ENCODE measurements at places on chromosomes 12 and 14. TPM values are rescaled to one million over a fixed set of nuclear protein-coding genes. Genes with fewer than 3 reads are reported as not detected.

RNU6-7 gene
- not detected for total RNA-seq

KLRC1 gene
- not detected for total RNA-seq

PARPBP gene
- total RNA-seq, result 7.1 TPM

ACSM4 gene
- total RNA-seq, result not detected

GRCh38 chr12:57735952-57736740 lies 2.4 kb downstream of the AGAP2 start:
- peaks cover 35% of the 10 kb centered on the region for H3K36me3 ChIP-seq
- peak overlapping the region; percentile 11 for H3K4me3 ChIP-seq
- peaks cover 80% of the 10 kb centered on the region for H3K27me3 ChIP-seq
- H3K4me1 ChIP-seq, result peaks cover 47% of the 10 kb centered on the region
- no peak overlapping the region for H3K27ac ChIP-seq
- no peak for DNase-seq

DNA sequence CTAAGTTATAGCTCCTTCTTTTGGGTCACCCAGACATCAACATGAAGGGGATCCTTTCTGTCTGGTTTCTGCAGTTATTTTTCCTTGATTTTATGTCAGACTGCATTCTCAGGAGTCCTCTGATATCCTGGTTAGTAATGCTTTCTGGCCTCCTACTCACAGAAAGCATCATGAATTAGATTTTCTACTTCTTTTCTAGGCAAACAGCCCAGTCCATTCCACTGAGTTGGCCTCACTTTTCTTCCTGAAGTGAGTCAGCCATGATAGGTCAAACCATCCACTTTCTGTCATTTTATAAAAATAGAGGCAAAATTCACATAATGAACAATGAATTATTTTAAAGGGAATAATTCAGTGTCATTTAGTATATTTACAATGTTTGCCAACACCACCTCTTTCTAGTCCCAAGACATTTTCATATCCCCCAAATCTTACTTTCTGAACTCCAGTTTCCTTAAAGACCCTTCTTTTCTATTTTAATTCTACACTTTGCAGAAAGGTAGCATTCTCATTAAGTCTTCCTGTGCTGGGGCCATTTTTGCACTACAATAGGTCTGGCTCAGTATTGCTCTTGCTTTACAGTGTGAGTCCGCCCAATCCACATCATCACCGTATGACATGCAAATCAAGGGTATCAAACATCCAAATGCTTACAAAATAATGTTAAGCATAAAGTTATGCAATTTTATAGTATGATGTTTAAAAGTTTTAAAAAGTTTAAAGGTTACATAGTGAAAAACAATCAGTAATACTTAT lies 95.1 kb downstream of the UNC79 start:
- no peak overlapping the region for H3K27ac ChIP-seq
- H3K4me3 ChIP-seq, result no peak overlapping the region
- no peak for DNase-seq
- no peaks in the 10 kb centered on the region for H3K36me3 ChIP-seq

DNA sequence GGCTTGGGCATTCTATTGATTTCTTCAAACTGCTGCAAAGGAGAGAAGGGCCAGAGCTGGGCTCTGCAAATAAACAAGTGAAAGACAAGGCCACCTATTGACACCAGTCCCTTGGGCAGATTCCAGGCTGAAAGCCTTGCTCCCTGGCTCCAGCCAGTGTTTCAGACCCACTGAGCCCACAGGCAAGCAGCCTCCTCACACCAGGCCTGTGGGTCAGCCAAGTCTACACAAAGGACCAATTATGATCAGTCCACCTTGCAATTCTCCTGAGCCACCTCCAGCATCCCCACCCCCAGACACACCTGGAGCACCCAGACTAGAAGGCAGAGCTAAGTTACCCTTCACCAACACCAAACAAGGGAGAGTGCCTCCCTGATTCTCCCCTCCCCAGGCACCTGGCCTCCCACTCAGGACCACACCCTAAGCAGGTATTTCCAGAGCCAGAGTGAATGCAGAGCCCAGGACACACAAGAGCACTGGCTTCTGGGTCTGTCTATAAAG lies 13.8 kb downstream of the ACTN1 start:
- H3K4me1 ChIP-seq, result peaks cover 47% of the 10 kb centered on the region
- no peak for DNase-seq
- no peaks in the 10 kb centered on the region for H3K27me3 ChIP-seq
- no peak overlapping the region for H3K27ac ChIP-seq

DNA sequence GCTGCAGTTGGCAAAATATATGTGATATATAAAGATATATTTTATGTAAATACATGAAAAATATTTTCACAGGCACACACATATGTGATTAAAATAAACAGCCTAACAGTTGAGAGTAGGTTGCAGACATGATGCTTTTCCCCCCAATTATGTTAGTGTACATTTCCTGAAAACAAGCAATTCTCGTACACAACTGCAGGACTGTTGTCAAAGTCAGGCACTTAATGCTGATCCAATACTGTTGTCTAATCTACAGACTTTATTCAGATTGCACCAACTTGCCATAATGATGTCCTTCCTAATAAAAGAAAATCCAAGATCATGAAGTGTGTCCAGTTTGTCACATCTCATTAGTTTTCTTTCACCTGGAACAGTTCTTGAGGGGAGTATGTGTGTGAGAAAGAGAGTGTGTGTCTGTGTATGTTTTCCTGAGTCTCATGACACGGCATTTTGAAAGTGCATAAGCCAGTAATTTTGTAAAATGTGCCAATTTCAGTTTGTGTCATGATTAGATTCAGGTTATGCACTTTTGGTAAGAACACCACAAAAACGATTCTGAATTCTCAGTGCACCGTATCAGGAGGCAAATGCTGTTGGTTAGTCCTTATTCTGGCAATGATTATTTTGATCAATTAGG lies 16.5 kb upstream of the SEL1L start:
- H3K4me1 ChIP-seq, result no peaks in the 10 kb centered on the region
- H3K36me3 ChIP-seq, result no peaks in the 10 kb centered on the region
- no peaks in the 10 kb centered on the region for H3K27me3 ChIP-seq
- H3K27ac ChIP-seq, result no peak overlapping the region
- H3K4me3 ChIP-seq, result no peak overlapping the region
- DNase-seq, result no peak

GRCh38 chr12:104535369-104535768 lies 78.6 kb downstream of the CHST11 start:
- DNase-seq, result no peak
- H3K27ac ChIP-seq, result no peak overlapping the region
- no peaks in the 10 kb centered on the region for H3K4me1 ChIP-seq
- H3K36me3 ChIP-seq, result no peaks in the 10 kb centered on the region

DNA sequence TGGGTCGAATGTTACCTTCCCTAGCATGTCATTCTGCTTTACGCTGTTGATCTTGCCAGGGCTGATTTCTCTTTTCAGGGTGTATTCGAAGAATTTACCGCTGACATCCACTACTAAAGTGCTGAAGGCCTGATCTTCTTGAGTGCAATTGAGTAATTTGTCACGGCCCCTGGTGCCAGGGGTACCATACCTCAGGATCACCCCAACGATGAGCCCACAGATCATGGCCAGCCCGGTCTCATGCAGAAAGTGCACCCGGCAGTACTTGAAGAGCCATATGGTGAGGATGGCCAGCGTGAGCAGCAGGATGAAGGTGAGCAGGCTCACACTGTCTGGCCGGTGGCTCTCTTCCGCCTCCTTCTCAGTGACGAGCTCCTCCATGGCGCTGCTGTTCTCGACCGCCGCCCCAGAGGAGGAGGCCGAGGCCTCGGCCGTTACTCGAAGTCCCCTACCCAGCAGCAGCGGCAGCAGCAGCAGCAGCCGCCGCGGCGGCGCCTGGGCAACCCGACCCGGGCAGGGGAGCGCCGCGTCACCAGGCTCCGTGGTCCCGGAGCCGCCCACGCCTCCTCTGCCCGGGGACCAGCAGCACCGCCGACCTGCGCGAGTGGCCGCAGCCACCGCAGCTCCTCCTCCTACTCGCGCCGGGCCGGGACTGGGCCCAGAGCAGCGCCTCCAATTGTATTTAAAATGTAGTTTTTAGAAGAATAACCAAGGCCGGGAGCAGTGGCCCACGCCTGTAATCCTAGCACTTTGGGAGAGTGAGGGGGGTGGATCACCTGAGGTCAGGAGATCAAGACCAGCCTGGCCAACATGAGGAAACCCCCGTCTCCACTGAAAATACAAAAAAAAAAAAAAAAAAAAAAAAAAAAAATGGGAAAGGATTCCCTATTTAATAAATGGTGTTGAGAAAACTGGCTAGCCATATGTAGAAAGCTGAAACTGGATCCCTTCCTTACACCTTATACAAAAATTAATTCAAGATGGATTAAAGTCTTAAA lies 58.5 kb upstream of the TMPO start:
- H3K4me3 ChIP-seq, result peak overlapping the region; percentile 26
- H3K27ac ChIP-seq, result peak overlapping the region; percentile 36
- H3K36me3 ChIP-seq, result no peaks in the 10 kb centered on the region
- DNase-seq, result no peak
- H3K4me1 ChIP-seq, result peaks cover 3% of the 10 kb centered on the region

DNA sequence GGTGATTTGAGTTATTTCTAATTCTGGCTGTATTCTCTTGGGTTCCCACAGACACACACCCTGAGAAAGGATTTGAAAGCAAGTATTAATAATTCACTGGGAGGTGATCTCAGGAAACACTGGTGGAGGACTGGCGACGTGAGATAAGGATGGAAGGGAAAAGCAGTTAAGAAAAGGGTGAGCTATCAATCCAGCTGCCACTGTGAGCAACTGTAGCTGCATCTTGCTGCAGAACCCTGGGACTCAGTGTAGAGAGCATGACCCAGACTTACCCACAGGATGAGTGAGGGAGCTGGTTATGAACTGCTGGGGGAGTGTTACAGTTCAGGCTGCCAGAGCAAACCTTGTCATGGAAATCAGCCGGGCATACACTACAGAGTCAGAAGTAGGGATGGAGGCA lies 71.9 kb downstream of the RESF1 start:
- DNase-seq, result no peak
- H3K27ac ChIP-seq, result no peak overlapping the region
- H3K36me3 ChIP-seq, result no peaks in the 10 kb centered on the region

- H3K27ac ChIP-seq, result no peak overlapping the region
- no peaks in the 10 kb centered on the region for H3K27me3 ChIP-seq
- no peaks in the 10 kb centered on the region for H3K36me3 ChIP-seq
- H3K4me1 ChIP-seq, result no peaks in the 10 kb centered on the region
- H3K4me3 ChIP-seq, result no peak overlapping the region
- no peak for DNase-seq
Measured at GRCh38 chr14:80638620-80639515, 302.7 kb downstream of the CEP128 start.

DNA sequence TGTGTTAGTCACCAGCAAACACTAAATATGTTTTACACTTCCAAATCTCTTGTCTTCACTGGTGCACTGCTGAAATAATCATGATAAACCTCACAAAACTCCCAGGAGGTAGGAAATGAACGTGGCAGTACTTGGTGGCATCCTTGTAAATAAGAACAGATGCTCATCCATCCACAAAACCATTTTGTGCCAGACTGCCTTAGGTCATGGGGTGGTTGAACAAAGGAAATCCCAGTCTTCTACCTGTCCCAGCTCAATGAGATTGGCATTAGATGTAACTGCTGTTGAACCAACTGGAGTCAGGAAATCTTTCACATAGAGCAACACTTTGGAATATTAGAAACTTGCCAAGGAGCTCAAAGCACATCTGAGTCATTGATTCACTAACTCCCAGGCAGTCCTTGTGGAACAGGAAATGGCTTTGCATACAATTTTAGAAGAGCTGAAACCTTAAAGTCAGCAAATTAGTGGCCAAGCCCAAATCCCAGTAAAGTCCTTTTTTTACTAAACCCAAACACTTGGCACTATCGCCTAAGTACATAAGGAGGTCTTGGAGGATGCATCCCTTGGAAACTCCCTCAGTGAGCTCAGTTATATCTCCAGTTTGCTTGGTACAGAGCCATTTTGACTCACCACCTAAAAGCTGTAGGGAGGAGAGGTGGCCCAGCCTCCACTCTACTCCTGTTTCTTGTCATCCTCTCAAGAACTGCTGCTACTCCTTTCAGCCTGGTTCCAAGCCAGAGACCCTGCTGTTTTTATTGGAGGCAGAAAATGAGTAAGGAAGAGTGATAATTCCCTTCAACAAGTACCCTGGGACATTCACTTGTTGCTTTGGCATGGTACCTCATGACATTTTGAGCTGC lies 208.0 kb downstream of the NOVA1 start:
- DNase-seq, result no peak
- no peaks in the 10 kb centered on the region for H3K36me3 ChIP-seq
- peaks cover 5% of the 10 kb centered on the region for H3K4me1 ChIP-seq
- no peaks in the 10 kb centered on the region for H3K27me3 ChIP-seq
- H3K4me3 ChIP-seq, result no peak overlapping the region
- H3K27ac ChIP-seq, result no peak overlapping the region

- no peaks in the 10 kb centered on the region for H3K36me3 ChIP-seq
- H3K4me1 ChIP-seq, result peaks cover 10% of the 10 kb centered on the region
- H3K27me3 ChIP-seq, result no peaks in the 10 kb centered on the region
- H3K4me3 ChIP-seq, result no peak overlapping the region
- no peak for DNase-seq
Measured at GRCh38 chr14:22448905-22449599, 140.0 kb downstream of the DAD1 start.
